ENCODE measurements at places on chromosomes 2 and 18.

- no peak for DNase-seq
Observed at GRCh38 chr2:84894758-84895520, 10.5 kb upstream of the TMSB10 start.

GRCh38 chr2:238638100-238638981 is 209.5 kb upstream of the TWIST2 start:
- DNase-seq: no peak

GRCh38 chr2:102422910-102423309 is at the start of gene IL18RAP:
IL18RAP (plus strand) TSS chr2:102423160; CDS start chr2:102423278, 118 bp downstream.
- no peak for DNase-seq

- no peak for DNase-seq
Observed at GRCh38 chr2:151102226-151102625, 159.4 kb downstream of the RBM43 start.

DNA sequence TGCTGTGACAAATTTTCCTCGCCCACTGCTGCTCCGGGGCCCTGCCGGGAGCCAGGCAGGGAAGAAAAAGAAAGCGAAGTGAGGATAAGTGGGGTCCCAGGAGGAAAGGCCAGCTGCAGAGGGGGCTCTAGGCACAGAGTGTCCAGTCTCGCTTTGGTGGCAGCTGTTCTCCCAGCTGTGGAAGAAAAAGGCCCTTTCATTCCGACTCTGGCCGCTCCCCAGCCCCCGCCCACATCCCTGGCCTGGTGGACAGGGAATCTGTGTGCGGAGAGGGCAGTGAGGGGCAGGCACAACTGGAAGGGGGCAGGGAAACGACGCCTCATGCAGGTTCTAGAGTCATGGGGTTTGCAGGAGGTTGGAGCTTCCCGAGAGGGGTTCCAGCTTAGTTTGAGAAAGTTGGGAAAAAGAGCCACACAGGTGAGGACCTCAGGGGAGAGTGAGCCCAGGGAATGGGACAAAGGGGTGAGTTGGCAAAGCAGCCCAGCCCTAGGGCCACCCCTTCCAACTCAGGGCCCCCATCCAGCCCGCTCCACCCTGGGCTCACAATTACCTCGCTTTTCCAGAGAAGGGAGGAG is 1.8 kb downstream of the RTKN start:
- DNase-seq: no peak

- DNase-seq: no peak
Observed at GRCh38 chr18:22311301-22311700, 106.4 kb downstream of the CTAGE1 start.

- no peak for DNase-seq
Observed at GRCh38 chr2:105327690-105328089, 1.8 kb downstream of the TGFBRAP1 start.

GRCh38 chr2:225028572-225028971 is 13.7 kb downstream of the DOCK10 start:
- no peak for DNase-seq

GRCh38 chr18:63062246-63062645 is 257.3 kb downstream of the BCL2 start:
- DNase-seq: no peak

- no peak for DNase-seq
Observed at GRCh38 chr2:58620093-58620492, 379.0 kb upstream of the FANCL start.

DNA sequence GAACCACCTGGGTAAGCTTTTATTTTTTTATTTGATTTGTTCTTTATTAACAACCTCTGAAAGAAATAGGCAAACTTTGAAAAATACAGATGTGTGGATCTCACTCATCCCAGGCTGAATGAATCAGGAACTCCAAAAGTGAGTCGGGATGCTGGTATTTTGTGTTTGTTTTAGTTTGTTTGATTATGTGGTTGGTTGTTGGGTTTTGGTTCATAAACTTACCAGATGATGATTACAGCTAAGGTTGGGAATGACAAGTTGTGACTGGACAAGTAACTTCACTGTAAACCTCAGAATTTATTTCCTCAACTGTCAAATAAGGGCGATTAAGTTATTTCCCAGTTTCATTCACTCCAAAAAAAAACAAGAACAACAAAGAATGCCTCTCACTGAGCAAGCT is 80.5 kb upstream of the KIF5C start:
- no peak for DNase-seq

DNA sequence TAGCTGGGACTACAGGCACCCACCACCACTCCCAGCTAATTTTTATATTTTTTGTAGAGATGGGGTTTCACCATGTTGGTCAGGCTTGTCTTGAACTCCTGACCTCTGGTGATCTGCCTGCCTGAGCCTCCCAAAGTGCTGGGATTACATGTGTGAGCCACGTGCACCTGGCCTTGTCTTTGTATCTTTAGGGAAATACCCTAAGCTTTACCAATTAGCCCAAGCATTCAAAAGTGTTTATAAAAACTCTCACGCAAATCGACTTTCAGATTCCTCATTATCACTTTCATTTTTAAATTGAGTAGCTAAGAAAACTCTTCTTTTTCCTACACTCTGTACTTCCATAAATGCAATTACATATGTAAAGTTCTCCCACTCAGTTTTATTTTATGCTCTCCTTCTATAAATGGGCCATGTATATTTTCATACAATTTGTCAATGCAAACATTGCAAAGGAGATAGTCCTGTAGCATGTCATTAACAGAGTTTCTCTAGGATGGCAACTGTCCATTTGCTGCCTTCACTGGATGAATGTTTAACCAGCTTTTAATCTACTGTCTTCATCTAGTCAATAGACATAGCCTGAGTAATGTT is 326.2 kb upstream of the LRATD1 start:
- no peak for DNase-seq

DNA sequence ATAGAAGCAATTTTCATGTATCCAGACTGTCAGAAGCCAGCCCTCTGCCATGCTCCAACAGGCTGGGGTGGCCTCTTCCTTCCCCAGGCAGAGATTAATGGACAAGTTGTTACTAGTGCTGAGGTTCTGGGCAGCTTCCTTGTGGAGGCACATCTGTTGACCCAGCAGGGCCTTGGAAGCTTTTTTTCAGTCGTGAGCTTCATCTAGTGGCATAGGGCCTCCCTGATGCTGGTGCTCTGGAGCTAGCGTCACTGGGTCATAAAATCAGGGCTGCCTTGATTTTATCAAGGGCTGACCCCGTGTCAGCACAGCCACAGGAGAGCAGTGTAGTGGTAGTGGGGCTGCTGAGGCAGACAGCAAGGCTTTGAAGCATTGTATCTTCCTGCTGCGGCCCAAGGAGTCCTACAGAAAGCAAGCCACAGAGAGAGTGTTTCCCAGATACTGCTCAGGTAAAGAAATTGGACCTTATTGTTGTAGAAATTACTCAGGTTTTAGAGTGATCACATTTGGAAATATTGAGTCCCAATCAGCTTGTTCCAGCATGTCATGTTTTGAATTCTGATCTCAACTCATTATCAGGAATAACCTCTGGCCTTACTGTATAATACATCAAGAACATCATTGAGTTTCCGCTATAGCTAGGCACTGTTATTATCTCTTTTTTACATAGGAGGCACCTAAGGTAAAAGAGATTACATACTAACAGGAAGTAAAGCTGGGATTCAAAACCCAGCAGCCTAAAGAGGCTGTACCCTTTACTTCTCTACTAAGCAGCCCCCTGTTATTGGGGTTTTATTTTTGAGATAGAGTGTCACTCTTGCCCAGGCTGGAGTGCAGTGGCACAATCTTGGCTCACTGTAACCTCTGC is 92.3 kb upstream of the ALPP start:
- no peak for DNase-seq

DNA sequence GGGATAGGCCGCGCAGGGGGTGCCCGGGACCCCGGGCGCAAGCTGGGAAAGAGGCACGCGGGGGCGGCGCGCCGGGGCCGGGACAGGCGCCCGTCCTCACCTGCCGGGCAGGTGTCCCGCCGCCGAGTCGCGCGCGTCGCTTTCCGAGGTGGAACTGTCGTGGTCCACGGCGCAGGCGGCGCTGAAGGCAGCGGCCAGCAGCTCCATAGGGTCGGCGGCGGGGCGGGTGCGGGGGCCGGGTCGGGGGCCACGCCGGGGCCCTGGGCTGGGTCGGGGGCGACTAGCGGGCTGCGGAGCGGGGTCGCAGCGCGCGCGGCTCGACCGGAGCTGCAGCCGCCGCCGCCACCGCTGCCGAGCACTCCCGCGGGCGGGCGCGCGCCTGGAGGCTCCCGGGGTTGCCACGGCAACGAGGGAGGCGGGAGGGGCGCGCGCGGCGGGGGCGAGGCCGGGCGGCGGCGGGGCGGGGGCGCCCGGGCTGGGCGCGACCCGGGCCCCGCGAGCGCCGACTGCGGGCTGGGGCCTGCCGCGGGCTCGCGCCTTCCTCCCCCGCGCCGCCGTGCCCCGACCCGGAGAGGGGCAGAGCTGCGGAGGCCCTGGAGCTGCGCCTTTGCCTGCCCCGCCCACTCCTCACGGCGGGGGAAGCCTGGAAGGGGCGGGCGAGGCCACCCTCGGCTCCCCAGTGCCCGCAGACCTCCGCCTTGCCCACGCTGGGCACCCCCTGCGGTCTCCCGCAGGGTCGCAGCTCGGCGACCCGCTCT is 57.9 kb downstream of the SNORC start:
- no peak for DNase-seq

Measured in NCI-H2107 (cell line).